CD14-positive monocyte (primary cell): ENCODE measurements at places on chromosomes 2 and 18. TPM values are rescaled to one million over a fixed set of nuclear protein-coding genes. Genes with fewer than 3 reads are reported as not detected.

- no peak for DNase-seq
Observed at GRCh38 chr2:83990636-83991035, 468.4 kb downstream of the SUCLG1 start.

DNA sequence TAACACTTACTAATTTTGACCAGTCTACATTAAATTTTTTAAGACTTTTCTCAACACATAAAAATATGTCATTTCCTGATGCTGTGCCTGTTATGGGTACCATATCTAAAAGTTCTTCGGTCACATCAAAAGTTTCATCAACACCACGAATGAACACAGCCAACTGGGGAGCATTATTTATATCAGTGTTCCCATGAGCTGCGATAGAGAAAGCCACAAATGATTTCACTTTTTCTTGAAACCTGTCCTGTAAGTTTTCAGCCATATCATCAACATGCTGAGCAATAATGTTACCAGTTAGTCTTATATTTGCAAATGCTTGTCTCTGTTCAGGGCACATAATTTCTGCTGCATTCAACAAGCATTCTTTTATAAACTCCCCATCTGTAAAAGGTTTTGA is 30.4 kb upstream of the NCL start:
- DNase-seq = no peak

- DNase-seq = no peak
Observed at GRCh38 chr18:5709476-5710095, 165.8 kb upstream of the EPB41L3 start.

DNA sequence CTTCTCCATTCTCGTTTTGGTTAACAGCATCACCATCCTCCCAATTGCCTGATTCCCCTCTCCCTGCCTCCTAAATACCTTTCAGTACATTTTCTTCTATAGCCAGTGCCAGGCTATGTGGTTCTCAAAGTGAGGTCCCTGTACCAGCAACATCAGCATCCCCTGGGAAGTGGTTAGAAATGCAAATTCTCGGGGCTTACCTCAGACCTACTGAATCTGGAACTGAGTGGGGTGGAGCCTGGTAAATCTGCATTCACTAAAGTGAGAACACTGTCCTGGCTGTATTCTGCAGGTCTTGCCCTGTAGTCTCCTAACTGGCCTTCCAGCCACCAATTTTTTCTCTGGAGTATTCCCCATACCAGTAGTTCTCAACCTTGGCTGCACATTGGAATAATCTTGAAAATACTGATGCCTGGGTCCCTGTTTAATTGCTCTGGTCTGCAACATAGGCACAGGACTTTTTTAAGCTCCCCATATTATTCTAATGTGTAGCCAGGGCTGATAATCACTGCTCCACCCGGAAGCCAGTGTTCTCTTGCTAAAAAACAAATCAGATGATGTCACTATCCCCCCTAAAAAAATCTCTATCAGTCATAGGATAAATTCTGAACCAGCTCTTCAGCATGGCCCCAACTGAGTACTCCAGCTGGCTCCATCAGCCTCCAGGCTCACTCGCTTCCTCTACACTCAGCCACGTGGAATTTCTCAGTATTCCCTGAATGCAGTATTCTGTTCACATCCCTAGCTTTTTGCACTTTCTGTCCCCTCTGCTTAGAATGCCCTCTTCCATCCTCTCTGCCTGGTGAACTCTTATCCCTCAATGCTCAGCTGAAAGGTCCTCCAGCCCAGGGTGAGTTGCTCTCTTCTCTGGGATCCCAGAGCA is 98.4 kb downstream of the CDK15 start:
- no peak for DNase-seq

- peak; percentile 71 for DNase-seq
Observed at GRCh38 chr2:207505728-207506127, 24.0 kb upstream of the CREB1 start.

GRCh38 chr2:157447741-157448140 is 3.9 kb upstream of the CYTIP start:
- no peak for DNase-seq

PRKCE gene
- 6.1 and 7.7 TPM in 2 replicates for polyA plus RNA-seq

GRCh38 chr2:22843919-22844537 is 541.0 kb upstream of the KLHL29 start:
- DNase-seq = no peak

GRCh38 chr2:161662373-161662772 is 38.2 kb downstream of the SLC4A10 start:
- no peak for DNase-seq

DNA sequence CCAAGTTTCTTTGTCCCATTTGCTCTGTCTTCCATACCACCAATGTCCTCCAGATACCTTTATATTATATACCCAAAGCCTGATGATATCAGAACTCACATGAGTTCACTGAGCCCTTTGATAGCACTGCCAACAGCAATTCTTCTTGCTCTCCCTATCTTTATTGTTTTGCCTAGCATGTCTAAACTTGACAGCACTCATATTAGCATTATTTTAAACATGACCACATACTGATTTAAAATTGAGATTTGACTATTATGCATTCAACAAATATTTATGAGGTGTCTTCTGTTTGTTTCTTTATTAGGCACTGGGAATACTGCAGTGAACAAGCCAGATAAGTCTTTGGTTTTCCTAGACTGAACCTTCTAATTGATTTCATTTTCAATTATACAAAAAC is 587.3 kb upstream of the GCFC2 start:
- DNase-seq = no peak

GRCh38 chr18:63951302-63951705 is 2.2 kb downstream of the HMSD start:
- DNase-seq = no peak

GRCh38 chr2:21800356-21800755 is 676.6 kb downstream of the TDRD15 start:
- no peak for DNase-seq

MMADHC gene
- polyA plus RNA-seq = 97.9 TPM

MOGAT1 gene
- polyA plus RNA-seq = not detected

DNA sequence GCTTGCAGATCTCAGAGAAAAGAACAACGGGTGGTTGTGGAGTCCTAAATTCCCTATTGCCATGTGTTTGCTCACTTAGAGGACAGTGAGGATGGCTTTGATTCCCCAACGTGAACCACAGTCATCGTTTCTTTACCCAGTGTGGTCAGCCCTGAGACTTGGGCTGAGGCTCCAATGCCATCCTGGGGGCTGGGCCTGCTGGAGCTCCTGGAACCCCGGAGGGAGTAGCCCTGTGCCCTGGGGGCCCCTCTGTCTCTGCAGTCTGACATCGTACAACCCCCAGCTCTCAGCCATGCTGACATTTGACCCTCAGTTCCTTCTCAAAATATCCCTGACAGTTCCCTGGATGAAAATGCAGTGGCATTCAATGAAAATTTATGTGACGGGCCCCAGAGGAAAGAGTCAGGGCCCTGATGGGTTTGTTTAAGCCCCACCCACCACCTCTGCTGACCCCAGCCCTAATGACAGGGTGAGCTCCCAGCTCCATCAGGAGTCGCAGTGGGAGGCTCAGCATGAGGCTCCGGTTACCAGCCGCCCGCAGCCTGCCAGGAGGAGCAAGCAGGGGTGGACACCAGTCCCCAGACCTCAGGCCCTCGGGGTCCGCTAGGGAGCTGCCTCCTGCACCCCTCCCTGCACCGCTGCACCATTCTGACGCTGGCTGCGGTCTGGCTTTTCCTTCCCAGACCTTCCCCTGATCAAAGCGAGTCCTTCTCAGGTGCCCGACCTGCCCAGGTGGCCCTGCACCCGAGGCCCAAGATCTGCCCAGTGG is 120.9 kb downstream of the TWIST2 start:
- no peak for DNase-seq

DNA sequence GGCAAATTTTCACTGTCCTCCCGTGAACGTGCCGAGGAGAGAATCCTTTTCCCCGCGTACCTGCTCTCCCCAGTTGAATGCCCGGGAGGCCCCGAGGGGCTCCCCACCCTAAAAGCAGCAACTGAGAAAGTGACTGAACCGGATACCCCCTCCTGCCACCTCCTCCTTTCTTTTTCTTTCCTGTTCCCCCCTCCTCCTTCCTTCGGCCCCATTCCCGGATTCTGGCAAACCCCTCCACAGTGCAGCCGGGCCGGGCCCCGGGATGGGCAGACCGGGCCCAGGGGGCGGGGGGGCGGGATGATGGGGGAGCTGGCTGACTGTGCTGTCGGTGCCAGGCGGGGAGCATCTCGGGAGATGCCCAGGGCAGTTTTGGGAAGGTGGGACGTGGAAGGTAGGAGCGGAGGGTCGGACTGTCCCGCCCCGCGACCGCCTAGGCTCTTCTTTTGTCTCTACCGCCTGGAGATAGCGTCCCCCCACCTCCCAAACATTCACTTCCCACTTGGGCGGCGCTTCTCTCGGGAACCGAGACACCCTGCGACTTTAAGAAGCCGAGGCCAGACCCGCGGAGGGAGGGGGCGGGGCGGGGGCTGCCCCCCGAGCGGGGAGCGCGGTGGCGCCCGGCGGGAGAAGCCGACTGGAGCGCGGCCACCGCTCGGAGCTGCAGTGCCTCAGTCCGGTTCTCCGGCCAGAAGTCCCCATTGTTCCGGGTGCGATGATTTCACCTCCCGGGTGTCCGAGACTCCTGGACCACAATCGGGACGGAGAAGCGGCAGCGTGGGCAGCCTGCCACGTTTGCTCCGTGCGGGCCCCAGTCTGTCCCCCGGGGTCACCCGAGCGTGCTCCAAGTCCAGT is 8.2 kb downstream of the DLX2 start:
- no peak for DNase-seq

DNA sequence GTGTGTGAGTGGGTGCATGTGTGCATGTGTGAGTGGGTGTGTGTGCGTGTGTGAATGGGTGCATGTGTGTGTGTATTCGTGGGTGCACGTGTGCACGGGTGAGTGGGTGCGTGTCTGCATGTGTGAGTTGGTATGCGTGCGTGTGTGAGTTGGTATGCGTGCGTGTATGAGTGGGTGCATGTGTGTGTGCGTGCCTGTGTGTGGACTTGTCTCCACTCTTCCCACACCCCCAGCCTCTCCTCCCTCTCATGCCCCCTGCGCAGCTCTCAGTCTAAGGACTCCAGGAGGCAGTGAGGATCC is 5.1 kb upstream of the OTOF start:
- no peak for DNase-seq

GKN1 gene
- not detected in 2 replicates for polyA plus RNA-seq

DNA sequence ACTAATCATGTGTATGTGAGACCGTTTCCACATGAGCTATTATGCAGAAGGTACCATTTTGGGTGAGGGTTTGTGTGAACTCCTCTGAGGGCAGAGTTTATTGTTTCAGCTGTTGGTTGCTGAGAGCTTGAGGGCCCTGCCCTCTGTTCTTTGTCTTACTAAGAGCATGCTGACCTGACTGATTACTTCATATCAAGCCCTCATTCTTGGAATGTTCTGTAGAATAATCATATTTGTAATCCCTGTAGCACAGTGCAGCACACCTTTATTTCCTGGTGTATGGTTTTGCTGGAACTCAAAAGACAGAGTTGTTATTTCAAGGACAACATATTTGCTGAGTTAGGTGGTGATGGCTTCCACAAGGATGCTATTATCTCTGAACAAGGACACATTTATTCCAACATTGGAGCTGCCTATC is 118.5 kb downstream of the GALNT3 start:
- DNase-seq = no peak

B3GNT7 gene
- polyA plus RNA-seq = not detected

- DNase-seq = no peak
Observed at GRCh38 chr2:120607506-120607905, 128.2 kb upstream of the GLI2 start.

FBLN7 gene
- polyA plus RNA-seq = 0.04 TPM in 1 of 2 replicates, not detected in the other

DNA sequence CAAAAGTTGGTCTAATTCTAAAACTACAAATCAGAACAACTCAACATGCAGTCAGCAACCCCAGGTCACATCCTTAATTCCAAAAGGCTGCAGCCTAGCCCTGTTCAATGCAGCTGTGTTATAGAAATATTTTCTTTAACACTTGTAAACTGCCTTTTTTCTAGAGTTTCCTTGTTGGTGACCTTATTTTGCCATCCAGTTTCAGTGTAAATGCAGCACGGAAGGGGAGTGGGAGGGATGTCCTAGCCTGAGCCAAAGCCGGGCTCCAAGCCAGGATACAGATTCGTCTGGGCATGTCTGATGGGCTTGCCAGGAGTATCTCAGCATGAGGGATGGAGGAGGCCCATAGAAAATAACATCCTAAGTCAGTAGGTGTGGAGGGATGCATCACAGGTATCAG is 17.7 kb upstream of the SP3 start:
- no peak for DNase-seq

GRCh38 chr2:169339657-169340056 is 22.7 kb downstream of the LRP2 start:
- DNase-seq = no peak

- no peak for DNase-seq
Observed at GRCh38 chr2:209593930-209594329, 170.1 kb downstream of the MAP2 start.

DNA sequence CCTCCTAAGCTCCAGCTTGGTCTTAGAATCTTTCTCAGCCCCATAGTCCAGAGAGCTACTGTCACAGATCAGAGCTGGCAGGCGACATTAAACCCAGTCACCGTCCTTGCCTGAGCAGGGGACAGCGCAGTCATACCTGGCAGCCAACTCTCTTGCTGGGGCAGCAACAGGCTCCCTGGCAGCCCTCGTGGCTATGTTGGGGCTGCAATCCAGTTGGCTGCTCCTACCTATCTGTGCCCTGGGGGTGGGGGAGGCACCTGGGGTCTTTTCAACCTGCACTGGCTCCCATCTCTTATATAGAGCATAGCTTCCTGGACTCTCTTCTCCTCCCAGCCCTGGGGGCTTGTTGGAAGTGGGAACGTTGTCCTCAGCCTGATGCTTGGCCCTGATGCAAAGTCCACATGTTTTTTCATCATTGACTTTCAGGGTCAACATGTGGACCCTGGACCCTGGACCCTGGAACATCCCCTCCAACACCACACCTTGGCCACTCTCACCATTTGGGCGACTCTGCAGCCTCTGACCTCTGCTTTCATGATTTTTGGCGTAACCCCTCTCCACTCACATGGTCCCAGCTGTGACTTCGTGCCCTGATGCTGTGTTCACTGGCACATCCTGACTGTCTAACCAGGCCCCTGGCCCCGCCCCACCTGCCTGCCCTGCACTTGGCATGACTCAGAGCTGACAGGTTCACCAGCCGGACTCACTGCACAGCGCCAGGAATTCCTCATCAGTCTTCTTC is 45.6 kb downstream of the ATOH8 start:
- no peak for DNase-seq

GRCh38 chr2:191198271-191198670 is 46.9 kb upstream of the MYO1B start:
- DNase-seq = no peak

IL36G gene
- polyA plus RNA-seq = not detected in 2 replicates

GRCh38 chr2:37350034-37350433 is 5.6 kb downstream of the QPCT start:
- DNase-seq = peak; percentile 40

DNA sequence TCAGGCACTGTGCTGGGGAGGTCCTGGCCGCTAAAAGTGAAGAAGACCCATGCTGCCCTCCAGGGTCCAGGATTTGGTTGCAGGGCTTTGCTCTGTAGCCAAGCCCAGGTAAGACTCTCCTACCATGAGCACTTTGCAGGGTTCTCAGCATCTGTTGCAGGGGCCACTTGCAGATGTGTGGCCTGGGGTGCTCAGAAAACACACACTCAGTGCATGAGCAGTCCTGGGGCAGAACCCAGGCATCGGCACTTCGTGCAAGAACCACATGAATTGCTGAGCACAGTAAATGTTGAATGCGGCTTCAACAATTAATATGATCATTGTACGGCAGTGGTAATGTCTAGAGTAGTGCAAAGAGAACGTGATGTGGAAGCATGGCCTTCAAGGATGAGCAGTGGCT is 98.5 kb upstream of the SMIM21 start:
- DNase-seq = no peak
